Uterus (tissue), 4 donors: ENCODE measurements at places on chromosomes 6 and 20.
A peak's percentile ranks its signal among the peaks of the same experiment; 100 is the strongest.

DNA sequence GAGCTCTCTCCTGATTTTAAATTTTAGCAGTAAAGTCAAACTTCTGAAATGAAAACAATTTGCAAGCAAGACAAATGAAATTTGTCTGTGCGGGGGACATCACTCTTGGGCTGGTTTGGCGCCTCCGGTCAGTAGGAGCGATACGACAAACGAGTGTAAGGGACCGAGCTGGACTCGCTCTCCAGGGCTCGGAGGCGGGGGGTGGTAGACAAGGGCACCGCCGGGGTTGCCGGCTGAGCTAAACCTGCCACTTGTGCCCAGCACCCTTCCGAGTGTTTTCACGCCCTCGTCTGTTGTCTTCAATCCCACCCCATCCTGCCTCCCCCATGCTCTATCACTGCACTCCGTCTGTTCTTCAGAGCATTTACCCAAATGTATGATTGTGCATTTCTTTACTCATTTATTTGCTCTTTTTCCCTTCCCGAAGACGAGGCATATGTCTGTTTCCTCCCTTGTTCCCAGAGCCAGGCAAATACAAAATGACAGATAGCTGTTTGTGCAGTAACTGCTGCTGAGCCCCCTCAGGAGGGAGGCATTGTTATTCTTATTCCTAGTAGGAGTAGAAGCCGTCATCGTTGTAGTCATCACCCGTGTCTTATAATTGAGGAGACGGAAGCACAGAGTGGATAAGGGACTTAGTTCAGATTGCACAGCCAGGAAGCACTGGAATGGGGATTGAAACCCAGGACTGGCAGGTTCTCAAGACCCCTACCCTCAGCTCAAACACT is 62.8 kb upstream of the APCDD1L start:
- DNase-seq = no peak

GRCh38 chr6:56758120-56758519 is 115.4 kb upstream of the DST start:
- DNase-seq = no peak

DNA sequence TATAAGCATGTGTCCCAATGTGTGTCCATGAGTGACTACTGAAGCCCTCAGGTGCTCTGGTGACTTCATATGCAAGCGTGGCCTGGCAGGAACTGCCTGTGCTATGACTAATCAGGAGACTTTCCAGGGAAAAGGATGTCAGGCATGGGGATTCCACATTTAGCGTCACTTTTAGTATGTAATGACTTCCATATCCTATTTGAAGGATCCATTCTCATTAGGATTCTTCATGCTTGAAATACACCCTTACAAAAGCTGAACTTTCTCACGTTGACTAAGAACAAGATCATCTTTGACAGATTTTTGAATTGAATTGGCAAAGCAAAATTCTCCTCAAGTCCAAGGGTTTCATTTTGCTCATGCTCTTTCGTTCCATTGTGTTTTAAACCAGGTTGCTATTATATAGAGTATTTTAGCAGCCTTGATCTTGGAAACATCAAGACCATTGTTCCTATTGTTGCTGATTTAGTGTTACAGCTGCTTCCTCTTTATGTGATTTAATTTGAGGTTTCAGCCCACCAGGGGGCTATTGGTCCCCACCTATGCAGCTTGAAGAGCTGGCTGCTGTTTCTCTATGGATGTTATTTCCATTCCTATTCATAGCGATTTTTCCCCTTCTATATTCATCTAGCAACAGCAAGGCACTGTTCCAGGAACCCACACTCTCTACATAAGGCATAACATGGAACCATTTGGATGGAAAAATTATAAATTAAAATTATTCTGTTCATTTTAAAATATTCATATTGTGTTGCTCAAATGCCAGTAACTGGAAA is 418.6 kb downstream of the CDKAL1 start:
- no peak for DNase-seq

GRCh38 chr6:133040094-133040802 is 200.9 kb upstream of the EYA4 start:
- no peak for DNase-seq

DNA sequence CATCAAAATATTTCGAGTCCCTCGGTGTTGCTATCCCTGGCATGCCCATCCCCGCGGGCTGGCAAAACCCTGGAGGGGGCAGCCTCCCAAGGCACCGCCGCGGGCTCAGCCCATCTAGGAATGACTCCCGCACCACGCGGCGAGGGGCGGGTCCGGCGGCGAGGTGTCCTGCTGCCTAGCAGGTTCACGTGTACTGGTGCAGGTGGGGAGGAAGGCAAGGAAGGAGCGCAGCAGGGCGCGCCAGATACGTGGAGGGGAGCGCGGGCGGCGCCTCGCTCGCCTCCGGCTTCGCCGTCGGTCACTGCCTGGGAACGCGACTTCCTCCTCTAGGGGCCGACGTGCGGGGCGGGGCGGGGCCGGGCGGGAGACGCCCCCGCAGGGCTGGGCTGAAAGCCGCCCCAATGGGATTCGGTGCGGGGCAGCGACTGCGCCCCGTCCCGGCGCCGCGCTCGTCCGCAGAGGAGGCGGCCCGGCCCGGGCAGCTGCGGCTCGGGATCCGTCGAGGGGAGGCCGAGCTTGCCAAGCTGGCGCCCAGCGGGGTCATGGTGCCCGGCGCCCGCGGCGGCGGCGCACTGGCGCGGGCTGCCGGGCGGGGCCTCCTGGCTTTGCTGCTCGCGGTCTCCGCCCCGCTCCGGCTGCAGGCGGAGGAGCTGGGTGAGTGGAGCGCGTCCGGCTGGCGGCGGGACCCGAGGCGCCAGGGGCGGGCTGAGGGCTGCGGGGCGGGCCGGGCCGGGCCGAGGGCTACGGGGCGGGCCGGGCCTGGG is at the start of gene DCBLD1:
TSS of gene DCBLD1 (plus strand) at position 435 of the 764 bp plus-strand sequence. CDS start at position 543, 108 bp downstream.
- peak; percentile 68 for DNase-seq

- DNase-seq = no peak
Measured at GRCh38 chr6:37696841-37697662, 631 bp downstream of the MDGA1 start.

GRCh38 chr6:66897576-66897975 is 1190.5 kb upstream of the EYS start:
- no peak for DNase-seq

- DNase-seq = no peak
Measured at GRCh38 chr6:11236076-11236750, 3.7 kb upstream of the NEDD9 start.

- DNase-seq = peak; percentile 61
Measured at GRCh38 chr20:44180814-44181213, 6.2 kb downstream of the JPH2 start.

GRCh38 chr6:137013738-137014602 is 30.8 kb downstream of the IL20RA start:
- DNase-seq = peak; percentile 19

DNA sequence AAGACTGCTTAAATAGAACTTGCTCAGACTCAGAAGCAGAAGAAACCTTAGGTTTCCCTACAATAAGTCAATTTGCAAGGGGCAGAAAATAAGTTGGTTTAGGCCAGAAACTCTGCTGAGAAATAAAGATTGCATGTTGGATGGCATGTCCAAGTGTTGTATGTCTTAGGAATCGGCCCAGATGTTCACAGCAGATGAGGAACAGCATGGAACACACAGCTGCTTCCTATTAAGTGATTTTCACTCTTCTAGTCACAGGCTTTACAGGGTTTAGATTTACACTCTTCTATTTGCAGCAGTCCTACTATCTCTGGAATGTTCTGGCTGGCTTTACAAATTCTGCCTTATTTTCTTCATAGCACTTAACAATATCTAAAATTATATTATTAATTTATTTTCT is 3.2 kb downstream of the ZKSCAN4 start:
- no peak for DNase-seq

DNA sequence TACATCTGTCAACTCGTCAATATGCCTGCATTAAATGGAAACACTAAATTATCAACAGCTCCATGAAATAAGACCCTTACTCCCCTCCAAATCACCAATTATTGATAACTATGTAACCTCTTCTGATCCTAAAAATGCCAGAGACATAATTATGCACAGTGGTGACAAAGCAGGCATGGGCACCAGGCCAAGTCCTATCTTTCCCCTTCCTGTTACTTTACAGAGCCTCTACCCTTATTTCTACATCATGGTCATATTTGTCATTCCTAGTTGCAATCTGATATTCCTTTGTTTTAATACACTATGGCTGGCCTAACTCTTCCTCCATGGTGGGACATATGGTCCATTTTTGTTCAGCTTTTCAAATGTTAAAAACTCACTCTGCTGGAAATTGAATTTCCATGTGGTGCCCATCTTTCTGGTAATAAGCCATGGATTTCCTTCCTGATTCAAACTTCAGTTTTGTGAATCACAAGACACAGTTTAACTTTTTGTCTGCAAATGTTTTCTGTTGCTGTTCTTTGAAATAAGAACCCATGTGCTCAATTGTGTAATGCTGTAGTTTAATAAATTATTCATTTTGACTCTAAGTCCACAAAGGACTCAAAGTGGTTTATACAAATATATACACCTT is 41.8 kb upstream of the ARFGEF2 start:
- no peak for DNase-seq

- DNase-seq = peak; percentile 35
Measured at GRCh38 chr6:155174576-155175211, 89.1 kb upstream of the CLDN20 start.

DNA sequence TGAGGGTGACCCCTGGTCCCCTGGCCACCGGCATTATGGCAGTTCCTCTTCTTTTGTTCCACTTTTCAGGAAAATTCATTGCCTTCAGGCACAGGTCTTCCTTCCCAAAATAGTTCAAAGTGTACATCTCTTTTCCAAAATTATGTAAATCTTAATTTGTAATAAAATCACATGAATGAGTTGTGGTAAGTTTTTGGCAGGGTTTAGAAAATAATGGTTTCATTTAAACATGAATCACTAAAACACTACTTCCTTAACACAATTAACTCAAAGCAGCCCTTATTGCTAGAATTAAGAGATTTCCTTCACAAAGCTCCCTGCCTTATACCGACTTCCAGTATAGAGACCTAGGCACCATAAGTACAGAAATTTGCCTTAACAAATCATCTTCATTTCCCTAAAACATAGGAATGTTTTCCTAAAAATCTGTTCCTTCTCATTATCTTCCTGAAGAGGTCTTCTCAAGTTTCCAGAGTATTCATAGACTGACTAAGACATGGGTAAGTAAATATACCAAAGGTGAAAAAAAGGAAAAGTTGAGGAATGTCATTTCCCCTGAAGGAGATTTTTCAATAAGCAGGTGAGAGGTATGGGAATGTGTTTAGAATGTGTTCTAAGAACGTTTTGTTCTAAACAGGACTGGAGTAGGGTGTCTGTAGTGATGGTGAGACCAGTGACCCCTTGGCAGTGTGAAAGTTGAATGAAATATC is 148.2 kb upstream of the CITED2 start:
- DNase-seq = no peak

DNA sequence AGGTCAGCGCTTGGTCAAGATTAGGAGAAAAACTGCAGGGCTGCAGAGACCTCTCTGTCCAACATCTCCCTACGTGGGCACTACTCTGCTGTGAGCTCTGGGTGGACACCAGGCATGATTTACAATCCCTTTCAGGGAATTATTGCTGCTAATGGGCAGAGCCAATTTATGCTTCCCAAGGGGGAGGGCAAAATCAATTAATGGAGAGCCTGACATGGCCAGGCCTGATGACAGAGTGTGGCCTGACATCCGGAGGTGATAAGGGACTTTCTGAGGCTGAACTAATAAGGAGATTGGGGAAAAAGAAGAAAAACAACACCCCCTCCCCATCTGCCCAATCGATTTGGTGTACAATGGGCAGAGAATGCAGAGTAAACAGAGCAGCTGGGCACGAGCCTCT is 5.0 kb upstream of the KCNK16 start:
- DNase-seq = no peak

DNA sequence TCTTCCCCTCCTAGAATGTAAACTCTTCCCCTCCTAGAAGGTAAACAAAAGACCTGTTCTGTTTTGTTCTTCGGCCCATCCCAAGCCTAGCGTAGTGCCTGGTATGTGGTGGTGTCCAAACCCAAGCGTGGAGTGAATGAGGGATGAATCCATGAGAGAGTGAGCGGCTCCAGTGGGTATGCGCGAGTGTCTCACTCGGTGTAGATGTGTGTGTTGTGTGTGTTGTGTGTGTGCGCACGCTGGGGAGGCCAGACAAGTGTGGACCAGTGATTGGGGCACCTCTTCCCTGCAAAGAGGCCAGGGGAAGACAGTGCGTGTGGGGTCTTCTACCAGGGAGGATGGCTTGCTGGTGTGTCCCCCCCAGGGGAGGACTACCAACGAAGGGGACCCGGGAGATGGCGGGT is 392 bp upstream of the SLC2A10 start:
- DNase-seq = no peak

- DNase-seq = no peak
Measured at GRCh38 chr20:20741087-20742045, 28.9 kb upstream of the RALGAPA2 start.

DNA sequence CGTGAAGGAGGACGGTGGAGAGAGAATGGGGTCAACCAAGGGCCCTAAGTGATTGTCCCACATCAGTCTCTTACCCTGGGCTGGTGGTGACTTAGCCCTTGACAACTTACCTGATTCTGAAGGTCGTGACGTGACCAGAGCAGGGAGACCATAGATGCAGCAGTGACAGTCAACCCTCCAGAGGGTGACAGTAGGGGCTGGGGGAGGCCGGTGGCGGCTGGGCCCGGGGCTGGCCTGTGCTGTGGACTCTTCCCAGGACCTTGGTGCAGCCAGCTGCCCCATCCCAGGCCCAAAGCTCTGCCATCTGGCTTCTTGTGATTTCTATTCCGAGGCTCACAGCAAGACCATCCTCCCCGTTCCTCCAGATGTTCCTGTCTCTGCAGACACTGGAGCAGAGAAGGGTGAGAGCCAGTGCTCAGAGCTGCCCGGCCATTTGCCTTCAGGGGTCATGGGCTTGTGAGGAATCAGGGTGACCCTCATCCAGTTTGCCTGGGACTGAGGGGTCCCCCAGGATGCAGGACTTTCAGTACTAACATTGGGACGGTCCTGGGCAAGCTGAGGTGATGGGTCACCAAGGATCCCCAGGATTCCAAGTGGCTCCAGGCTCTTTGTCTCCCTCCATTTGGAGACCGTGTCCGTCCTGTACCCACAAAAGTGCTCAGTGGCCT is 36.0 kb downstream of the SUMO4 start:
- no peak for DNase-seq

GRCh38 chr6:142421285-142422117 is 119.7 kb downstream of the ADGRG6 start:
- no peak for DNase-seq

GRCh38 chr6:4620284-4621151 is 155.7 kb upstream of the CDYL start:
- DNase-seq = no peak

DNA sequence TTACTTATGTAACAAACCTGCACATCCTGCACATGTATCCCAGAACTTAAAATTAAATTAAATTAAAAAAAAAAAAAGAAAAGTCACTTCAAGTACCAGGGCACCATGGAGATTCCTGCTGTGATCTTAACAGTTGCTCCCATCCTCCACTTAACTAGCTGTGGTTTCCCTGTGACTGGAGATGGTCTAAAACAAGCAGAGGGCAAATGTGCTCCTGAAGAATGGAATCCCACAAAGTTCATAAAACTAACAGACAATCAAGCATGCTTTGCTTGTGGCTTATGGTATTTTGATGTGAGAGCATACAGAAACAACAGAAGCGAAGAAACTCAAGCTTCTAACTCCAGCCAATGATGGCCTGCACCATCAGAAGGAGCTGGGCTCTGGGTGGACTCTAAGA is 153.6 kb upstream of the KCNK16 start:
- no peak for DNase-seq

GRCh38 chr6:106963544-106963943 is 11.0 kb downstream of the CD24 start:
- no peak for DNase-seq
